ENCODE measurements at places on chromosomes 11 and 22.

- no peak for DNase-seq
Measured at GRCh38 chr22:22684580-22685561, 40.5 kb downstream of the GGTLC2 start.

DNA sequence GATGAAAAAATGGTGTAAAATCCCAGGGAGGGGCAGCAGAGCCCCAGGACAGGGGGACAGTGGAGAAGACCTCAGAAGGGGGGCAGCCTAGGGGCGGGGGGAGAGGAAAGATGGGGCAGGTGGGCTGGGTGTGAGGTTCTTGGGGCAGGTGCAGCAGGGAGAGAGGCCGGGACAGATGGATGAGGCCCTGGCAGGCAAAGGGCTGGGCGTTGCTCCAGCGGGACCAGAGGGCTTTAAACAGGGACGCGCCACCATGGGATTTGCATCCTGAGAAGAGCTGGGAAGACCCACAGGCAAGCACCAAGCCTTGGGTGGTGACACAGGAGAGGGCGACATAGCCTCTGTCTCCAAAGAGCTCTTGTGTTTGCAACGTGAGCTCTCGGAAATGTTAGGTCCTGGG is 1342.8 kb downstream of the TBC1D22A start:
- DNase-seq: no peak

DNA sequence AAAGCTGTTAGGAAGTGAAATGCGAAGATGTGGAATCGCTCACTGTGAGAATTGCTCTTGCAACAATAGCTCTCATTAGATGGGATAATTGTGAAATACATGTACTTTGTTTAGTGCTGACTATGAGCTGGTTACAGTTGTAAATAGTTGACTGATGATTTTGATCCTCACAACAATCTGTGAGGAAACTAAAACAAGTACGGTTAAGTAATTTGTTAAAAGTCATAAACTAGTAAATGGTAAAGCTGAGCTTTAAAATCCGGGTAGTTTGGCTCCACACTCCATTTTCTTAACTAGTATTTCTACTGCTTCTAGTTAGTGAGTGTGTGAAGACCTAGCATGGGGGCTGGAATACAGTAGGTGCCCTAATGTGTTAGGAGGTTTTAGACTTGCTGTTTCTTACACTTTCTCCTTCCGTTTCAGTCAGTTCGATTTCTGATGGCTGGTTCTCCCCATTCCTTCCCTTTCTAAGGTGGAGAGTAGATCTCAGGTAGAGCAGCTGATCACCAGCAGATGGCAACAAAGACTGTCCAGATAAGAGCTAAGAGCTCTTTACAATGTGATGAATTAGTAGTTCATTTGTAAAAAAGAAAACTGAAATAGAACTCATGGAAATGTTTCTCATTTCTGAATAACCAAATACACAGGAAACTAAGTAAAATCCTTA is 16.3 kb upstream of the CYP2R1 start:
- no peak for DNase-seq

GRCh38 chr11:73506038-73506437 is 91.9 kb downstream of the FAM168A start:
- no peak for DNase-seq

- DNase-seq: no peak
Measured at GRCh38 chr11:25734591-25735211, 597.2 kb upstream of the ANO3 start.

- DNase-seq: no peak
Measured at GRCh38 chr22:34842630-34843029, 223.3 kb upstream of the ISX start.

DNA sequence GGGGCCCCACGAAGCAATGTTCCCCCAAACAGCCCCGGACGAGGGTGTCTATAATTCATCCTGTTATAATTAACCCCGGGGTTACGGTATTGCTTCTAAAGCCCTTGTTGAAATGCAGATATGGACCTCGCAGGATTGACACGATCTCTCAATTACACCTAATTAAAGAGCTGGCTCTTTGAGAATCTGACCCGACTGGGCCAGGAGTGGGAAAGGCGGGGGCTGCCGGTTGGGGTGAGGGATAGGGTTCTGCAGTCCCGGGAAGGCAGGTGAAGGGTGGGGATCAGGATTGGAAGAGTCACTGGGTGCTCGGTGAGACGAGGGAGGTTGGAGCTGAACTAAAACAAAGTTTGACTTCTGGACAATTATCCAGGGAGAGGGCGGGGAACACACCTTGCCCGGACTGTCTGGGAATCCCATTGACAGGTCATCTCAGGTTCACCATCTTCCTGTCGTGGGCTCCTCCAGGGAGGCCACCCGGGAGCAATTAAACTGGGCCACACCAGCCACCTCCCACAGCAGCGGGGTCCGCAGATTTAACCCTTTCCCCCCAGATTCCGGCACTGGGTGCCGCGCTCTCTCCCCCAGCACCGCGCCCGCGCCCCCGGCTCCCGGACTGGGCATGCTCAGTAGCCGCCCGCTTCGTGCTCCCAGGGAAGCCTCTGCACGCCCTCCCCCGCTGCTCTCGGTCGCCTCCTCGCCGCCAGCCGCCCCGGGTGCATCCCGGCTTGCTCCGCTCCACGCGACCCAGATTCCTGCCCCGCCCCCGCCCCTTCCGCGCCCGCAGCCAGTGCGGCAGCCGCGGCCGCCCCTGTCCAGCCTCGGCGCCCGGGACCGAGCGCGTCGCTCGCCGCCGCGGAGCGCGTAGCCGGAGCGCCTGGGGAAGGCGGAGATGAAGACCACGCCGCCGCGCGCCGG is at the start of gene ELMOD1:
ELMOD1 (plus strand) TSS at position 688 of the 918 bp plus-strand sequence. CDS start 27,043 bp downstream, outside the sequence.
- DNase-seq: no peak

- DNase-seq: no peak
Measured at GRCh38 chr11:22163394-22163797, 29.5 kb upstream of the ANO5 start.

- DNase-seq: no peak
Measured at GRCh38 chr11:45022294-45023064, 71.8 kb upstream of the TP53I11 start.

- no peak for DNase-seq
Measured at GRCh38 chr11:78432058-78432515, 14.5 kb upstream of the GAB2 start.

DNA sequence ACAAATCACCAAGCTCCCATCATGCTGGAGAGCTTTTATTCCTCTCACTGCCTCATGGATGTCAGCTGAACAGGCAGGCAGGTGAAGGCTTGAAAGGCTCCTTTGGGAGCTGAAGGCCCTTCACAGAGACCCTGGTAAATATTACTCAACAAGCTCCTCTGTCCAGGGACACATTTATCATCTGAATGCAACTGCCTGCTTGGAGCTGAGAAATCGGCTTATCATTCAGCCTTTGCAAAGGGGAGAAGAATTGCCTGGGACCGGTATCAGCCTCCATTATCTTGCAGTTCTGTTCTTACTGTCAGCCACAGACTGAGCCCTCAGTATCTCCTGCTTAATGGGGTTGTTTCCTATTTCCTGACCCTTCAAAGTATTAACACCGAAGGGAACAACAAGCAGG is 113.8 kb upstream of the PITPNB start:
- DNase-seq: no peak

GRCh38 chr22:30272781-30273601 is 6.3 kb upstream of the OSM start:
- DNase-seq: no peak

GRCh38 chr11:96143041-96143521 is 199.9 kb downstream of the MAML2 start:
- no peak for DNase-seq

GRCh38 chr11:74739546-74740270 is 8.5 kb upstream of the CHRDL2 start:
- no peak for DNase-seq

DNA sequence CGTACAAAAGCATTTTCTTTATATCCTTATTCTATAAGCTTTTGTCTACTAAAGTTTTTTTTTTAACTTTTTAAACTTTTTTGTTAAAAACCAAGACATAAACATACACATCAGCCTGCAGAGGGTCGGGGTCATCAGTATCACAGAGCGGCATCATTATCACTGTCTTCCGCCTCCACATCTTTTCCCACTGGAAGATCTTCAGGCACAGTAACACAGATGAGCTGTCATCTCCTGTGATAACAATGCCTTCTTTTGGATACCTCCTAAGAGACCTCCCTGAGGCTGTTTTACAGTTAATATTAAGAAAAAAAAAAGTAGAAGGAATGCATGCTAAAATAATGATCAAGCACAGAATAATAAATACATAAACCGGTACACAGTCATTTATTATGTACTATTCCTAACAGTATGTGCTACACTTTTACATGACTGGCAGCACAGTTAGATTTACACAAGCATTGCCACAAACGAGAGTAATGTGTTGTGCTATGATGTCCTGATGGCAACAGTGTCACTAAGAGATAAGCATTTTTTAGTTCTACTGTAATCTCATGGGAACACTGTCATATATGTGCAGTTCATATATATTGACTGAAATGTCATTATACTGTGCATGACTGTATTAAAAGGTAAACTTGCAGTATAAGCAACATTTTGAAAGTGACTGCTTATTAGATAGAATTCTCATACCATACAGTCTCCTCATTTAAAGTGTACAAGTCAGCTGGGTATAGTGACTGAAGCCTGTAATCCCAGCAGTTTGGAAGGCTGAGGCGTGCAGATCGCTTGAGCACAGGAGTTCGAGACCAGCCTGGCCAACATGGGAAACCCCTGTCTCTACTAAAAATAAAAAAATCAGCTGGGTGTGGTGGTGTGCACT is 58.6 kb downstream of the KDM2A start:
- DNase-seq: no peak
